ENCODE measurements at places on chromosomes 11 and 22. TPM values are rescaled to one million over a fixed set of nuclear protein-coding genes. Genes with fewer than 3 reads are reported as not detected.

The MAML2 gene
- 27.5 TPM for total RNA-seq

The CALCA gene
- total RNA-seq, result not detected

The ADAMTS8 gene
- 39.1 TPM for total RNA-seq

The ART1 gene
- total RNA-seq, result 0.29 TPM

The SLC15A3 gene
- total RNA-seq, result 139 TPM

Measured in upper lobe of right lung (tissue), 1 donor.